ENCODE measurements at places on chromosomes 3 and 15.
A peak's percentile ranks its signal among the peaks of the same experiment; 100 is the strongest.

DNA sequence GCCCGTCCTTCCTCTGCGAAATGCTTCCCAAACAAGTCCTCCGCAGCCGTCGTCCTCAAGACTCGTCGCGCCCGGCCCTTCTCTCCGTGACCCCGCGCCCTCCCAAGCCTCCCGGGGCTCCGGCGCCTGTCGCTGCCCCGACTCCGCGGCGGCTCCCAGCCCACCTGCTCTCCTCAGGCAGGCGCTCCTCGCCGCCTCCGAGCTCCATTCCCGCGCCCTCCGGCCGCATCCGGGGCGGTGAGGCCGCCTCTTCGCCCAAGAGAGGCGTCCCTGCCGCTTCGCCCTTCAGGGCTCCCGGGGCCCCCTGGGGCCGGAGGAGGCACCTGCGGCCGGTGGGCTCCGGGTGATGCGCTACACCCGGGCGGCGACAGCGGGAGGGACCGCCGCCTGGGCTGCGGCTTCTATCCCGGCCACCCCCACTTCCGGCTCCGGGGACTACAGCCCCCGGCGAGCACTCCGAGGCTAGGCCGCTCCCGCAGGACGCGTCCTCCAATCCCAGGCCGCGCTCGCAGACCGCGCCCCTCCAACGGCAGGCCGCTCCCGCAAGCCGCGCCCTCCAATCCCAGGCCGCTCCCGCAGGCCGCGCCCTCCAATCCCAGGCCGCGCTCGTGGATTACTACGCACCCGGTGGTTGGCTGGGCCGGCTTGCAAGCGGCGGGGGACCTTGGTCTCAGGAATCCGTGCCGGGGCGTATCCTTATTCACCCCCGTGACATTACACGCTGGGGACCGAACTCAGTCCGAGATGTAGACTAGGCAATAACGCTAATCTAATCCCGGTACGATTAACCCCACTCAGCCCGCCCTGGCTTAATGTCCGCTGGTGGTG, at the start of gene RUBCN:
Gene RUBCN (minus strand): TSS at position 414 of the 828 bp plus-strand sequence. CDS start 185 bp downstream, at position 229.
- DNase-seq: peak; percentile 99

GRCh38 chr3:53841296-53841695, 4.9 kb downstream of the CHDH start:
- no peak for DNase-seq

DNA sequence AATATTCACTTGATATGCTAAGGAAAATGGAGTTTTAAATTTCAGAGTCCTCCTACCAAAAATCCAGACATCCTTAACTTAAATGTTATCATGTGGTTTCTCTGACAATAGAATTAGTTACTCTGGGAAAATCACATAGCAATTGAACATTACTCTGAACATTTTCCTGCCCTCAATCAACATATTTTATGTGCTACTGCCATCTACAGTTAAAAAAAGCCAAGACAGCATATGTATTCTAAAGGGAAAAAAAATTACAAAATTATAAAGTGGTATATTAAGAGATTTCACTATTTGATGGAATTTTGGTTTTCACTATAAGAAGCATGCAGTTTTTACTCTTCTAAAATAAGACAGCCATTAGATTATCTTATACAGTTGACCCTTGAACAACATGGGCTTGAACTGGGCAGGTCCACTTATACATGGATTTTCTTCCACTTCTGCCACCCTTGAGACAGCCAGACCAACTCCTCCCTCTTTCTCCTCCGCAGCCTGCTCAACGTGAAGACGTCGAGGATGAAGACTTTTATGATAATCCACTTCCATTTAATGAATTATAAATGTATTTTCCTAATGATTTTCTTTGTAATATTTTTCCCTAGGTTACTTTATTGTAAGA, 122.3 kb downstream of the ATP1B3 start:
- peak; percentile 53 for DNase-seq

GRCh38 chr3:59136081-59136480, 86.3 kb upstream of the CFAP20DC start:
- DNase-seq: no peak

GRCh38 chr15:65377105-65377975, 462 bp downstream of the IGDCC3 start:
- DNase-seq: peak; percentile 93

GRCh38 chr3:25471081-25471768, 43.2 kb downstream of the RARB start:
- no peak for DNase-seq

GRCh38 chr3:47000198-47000815, 20.8 kb downstream of the NBEAL2 start:
- DNase-seq: peak; percentile 90

- DNase-seq: peak; percentile 98
Observed at GRCh38 chr3:126858887-126859286, 124.0 kb upstream of the PLXNA1 start.

GRCh38 chr15:93986400-93986984, 244.9 kb upstream of the MCTP2 start:
- DNase-seq: no peak

DNA sequence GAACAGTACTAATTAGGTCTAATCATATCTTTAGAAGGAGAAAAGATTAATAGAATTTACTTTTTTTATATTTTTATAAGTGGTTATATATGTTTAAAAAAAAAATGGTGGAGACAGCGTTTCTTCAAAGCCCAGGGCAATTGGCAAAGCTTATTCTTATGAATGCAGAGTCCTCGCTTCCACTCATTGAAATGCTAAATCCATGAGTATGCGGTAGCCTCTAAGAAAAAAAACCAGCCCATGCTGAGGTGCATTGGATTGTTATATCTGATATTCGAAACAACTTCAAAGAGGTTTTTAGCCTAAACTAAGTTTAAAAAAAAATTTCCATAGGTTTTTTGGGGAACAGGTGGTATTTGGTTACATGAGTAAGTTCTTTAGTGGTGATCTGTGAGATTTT, 142.8 kb downstream of the GOLIM4 start:
- no peak for DNase-seq

DNA sequence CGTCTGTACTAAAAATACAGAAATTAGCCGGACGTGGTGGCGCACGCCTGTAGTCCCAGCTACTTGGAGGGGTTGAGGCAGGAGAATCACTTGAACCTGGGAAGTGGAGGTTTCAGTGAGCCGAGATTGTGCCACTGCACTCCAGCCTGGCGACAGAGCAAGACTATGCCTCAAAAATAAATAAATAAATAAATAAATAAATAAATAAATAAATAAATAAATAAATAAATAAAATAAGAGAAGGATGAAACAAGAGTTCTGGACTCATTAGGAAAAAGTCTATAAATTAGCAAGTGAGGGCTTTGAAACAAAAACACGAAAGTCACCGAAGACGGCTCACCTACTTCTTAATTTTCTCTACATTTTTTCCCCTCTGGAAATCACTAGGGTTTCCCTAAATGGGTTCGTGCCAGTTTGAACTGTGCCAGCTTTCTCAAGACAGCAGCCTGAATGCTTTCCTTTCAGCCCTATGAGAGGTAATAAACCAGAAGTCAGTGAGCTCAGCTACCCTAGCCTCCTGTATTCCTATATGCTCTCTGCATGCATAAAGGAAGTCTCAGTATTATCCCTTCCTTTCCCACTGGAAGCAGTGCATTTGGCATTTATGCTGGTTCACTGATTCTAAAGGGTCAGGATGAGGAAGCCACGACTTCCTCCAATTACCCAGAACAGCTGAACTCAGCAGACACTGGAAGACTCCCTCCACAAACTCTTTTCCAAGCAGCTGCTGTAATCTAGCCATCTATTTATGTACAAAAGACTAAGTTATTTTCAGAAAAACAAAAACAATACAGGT, 266.9 kb downstream of the ZBBX start:
- no peak for DNase-seq

GRCh38 chr3:104676241-104676640, 690.5 kb upstream of the ALCAM start:
- DNase-seq: no peak

GRCh38 chr3:107106907-107107306, 270.3 kb upstream of the CCDC54 start:
- no peak for DNase-seq

DNA sequence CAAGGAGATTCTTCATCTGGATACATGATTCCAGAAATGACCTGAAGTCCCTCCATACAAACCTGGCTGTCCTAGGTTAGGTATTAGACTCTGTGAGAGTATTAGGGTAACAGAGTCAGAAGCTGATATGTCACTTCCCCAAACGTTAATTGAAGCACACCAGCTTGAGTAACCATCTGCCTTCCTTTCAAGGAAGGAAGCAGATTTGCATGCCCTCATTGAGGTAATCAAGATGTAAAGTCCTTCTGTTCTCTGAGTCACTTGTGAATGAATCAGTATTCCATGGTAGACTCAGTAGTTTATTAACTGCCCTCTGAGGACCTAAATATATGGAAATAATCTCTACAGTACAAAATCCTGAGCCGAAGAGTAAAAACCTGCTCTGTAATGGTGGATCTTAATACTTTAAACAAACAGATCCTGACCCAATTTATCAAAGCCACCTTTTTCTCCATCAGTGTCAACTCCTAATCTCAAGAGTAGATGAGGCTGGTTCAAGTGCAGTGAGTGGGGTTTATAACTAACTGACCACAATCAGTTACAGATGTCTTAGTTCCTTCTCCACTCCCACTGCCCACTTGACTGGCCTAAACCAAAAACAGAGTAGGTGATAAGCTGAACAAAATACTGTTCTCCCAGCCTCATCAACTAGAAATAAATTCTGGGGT, 246.2 kb upstream of the CHRM5 start:
- peak; percentile 73 for DNase-seq

DNA sequence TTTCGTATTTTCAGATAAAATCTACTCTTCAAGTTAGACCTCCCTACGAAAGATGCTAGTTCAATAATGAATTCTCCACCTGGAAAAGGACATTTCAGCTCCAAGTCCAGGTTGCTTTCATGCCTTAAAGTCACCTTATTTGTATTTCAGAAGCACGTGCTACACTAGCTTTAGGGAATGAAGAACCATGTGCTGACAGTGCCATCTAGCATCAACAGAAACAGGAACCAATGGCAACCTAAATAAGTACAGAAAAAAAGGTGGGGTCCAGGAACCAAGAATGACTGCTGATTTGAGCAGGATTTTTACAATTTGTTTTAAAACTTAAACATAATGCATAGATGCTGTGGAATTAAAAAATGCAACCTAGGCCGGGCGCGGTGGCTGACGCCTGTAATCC, 77.6 kb upstream of the SNRPN start:
- no peak for DNase-seq

DNA sequence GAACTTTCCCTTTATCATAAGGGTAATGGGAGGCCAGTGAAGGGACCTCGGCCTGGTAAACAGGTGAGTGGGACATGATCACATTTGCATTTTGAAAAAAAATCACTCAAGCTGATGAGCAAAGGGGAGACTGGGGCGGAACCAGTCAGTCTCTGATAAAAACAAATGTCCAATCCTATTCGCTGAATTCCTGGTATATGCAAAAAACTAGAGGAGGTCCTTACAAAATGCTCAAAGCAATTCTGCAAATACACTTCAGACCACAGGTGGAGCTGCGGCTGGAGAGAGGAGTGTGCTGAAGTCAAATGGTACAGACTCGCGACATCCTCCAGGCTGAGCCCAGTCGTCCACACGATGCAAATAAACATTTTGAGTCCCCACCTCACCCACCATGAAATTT, 166.7 kb downstream of the FOXP1 start:
- DNase-seq: no peak

- DNase-seq: peak; percentile 3
Observed at GRCh38 chr15:69232144-69232543, 66.6 kb upstream of the PAQR5 start.

GRCh38 chr3:41522612-41523011, 323.3 kb downstream of the CTNNB1 start:
- no peak for DNase-seq

GRCh38 chr3:38173834-38174418, 8.6 kb downstream of the OXSR1 start:
- DNase-seq: no peak

DNA sequence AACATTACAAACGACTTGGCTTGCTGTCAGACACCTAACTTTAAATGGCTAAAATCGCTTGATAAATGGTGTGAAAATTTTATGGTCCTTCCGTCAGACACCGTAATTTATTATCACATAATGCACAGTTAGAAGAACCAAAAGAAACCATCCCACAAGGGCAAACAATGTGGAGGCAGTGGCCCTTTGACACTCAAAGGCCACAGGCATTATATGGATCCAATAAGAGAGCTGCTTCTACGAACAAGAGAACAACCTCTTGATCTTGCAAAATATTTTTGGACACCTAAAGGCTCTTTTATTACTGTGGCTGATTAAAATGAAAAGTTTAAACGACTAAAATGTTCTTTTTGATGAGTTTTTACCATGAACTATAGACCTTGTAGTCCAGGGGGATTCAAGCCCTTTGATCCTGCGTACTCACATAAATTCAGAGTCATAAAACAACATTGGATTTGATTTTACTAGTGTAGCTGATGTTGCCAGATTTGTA, 202.8 kb downstream of the FMN1 start:
- no peak for DNase-seq

DNA sequence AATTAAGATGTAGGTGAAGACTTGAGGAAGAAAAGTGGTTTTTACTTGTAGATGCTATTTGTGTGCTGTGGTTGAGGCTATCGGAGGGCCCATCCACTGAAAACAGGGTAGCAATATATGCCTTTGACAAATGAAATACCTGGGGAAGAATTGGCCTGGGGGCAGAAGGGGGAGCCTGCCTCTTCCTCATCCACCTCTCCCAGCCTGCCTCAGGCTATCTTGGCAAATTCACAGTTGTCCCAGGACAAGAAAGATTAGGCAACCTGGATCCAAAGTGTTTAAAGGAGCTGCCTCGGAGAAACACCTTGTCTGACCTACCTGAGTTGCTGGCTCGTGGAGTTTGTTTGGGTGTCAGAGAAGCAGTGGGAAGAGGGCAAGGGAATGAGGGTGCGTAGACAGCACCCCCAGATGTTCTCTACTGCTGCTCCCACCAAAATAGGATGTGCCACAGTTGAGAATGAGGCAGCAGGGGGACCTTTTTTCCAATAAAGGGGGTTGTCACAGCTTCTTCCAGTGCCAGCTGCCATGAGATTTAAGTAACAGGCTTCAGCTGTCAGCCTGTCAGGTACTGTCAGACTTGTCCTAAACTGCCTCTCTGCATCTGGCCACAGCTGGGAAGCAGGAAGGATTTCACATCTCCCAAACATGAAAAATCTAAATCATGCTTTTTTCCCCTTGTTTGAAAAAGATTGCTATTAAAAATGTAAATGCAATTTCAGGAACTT, 9.2 kb downstream of the PLEKHO2 start:
- no peak for DNase-seq

DNA sequence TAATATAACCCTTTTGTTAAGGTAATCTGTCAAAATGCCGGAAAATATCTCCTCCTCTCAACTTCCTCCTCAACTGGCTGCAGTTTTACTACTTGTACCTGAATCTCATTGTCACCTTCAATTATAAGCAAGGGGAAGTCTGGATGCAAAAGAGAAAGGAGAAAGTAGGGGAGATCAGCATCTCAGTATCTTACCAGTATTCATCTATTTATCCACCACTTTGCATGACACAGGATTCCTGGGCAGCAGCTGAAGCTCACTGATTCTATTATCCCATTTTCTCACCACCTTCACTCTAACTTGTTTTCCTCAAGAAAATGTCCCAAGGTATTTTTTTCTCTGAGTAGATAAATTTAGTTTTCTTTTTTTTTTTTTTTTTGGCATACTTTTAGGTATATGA, 440.5 kb upstream of the CBLB start:
- no peak for DNase-seq

Data from osteoblast (primary cell).